ENCODE measurements at places on chromosomes 13 and 19.

DNA sequence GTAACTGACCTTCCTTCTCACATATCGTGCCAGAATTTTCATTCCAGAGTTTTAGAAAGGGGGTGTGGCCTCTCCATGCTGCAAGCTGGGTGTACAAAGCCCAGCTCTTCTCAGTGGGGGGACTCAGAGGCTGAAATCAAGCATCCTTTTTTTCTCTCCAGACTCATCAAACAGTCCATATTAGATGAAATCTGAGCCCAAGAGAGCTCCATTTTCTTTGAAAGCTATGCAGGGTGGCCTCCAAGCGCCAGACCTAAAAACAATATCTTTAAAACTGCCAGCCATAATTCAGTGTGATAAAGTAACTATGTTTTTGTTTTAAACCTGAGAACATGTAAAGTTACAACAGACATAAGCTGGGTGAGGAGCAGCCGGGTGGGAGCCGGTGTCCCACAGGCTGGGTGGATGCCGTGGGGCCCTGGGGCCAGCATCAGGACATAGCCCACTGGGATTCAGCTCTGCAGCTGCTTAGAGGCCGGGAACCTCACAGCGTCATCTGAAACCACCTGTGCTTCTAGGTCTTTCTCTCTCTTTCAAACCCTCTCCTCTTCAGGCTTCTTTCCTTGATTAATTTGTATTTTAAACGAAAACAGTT, 249.2 kb downstream of the ZNF536 start:
- no peak for DNase-seq

- DNase-seq: no peak
Measured at GRCh38 chr13:29917650-29918049, 67.2 kb upstream of the UBL3 start.

DNA sequence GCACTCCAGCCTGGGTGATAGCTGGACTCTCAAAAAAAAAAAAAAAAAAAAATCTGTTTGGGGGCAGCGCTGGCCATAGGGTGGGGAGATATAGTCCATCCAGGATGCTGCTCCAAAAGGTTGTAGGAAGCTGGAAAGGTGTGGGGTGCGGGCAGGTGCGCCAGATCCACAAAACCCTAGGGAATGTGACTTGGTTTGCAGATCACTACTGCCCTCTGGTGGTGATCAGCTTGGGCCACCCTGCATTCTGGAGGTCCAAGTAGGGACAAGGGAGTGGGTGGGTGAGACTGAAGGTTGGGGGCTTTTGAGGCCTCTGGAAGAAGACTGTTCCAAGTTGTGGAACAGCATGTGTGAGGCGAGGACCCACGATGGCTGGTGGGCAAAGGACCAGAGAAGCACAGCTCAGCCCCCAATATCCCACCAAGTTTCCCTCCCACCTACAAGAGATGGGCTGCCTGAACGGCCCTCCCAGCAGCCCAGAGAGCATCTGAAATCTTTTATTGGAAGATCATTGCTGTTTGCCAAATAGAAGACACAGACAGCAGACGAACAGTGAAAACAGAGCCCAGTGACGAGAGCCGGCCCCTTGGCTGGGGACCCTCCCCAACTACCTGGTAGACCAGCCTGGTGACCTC, 10.4 kb upstream of the TYK2 start:
- DNase-seq: peak; percentile 57

DNA sequence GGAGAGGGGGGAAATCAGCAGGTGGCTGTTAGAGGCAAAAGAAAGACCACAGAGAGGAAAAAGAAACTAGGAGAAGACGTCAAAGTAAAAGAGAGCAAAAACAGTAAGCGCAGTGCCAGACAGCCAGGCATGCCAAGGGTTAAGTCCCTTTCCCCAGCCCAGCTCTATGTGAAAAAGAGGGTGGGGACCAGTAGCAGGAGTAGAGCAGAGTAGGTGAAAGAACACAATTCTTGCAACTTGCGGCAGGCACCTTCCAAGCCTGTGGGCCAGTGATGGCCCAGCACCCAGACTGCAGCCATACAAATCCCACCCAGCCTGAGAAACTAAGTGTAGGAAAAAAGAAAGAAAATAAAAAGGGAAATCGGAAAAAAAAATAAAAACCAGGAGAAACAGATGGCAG, 64.2 kb upstream of the ZNF85 start:
- DNase-seq: no peak

- DNase-seq: no peak
Measured at GRCh38 chr19:12913851-12914690, 5.0 kb downstream of the SYCE2 start.

DNA sequence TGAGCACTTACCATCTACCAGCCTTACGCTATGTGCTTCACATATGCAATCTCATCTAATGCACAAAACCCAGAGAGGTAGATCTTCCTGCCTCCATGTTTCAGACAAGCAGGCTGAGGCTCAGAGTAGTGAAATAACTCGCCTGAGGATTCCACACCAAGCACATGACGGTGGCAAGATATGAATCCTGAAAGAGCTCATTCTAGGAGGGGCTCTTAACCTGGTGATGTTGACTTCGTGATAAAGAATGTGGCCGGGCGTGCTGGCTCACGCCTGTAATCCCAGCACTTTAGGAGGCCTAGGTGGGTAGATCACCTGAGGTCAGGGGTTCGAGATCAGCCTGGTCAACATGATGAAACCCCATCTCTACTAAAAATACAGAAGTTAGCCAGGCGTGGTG, 5.0 kb downstream of the NOVA2 start:
- DNase-seq: no peak

DNA sequence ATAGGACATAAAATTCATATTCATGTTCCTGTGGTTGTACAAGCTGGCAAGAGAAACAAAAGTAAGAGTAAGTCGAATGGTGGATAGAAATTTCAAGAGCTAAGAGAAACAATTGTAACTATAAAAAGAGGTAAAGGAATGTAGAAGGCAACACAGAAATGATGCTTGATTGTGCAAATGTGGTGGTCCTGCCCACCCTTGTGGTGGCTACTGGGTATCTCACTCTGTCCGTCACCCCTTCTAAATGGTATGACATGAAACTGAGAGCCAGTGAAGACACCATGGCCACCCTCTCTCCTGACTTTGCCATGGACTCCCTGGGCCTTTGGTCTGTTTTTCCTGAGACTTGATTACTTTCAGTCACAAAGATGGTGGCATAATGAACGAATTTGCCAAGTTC, 925.9 kb upstream of the SLITRK6 start:
- DNase-seq: no peak

Data from right lobe of liver (tissue), 6 donors.